ENCODE measurements at places on chromosomes 5 and 9.

DNA sequence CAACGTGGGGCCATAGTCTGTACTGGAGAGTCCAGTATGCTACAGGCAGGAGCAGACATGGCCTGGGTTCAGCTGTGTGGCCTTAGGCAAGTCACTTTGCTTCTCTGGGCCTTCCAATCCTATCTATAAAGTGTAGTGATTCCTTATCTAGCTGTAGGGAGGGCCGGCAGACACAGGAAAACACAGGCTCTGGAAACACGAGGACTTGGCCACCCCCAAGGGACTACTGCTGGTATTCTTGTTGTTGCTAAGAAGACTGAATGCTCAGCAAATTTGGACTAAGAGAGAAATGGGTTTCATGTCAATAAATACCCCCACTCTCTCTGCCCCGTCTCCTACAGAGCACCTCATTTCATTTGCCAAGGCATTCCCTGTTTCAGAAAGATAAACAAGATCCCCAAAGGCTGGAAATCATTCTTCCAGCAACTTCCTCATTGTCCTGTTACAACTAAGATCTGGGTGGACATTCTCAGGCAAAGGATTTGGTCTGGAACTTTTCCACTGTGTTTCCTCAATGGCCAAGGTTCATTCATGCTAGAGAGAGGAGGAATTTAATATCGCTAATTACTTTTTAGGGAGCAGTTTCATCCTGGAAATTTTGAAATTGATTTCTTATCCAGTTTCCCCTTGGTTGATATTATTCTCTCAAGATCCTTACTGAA lies 105.8 kb downstream of the GABBR2 start:
- DNase-seq: no peak

- DNase-seq: peak; percentile 68
Measured at GRCh38 chr5:39072925-39073766, 1.1 kb downstream of the RICTOR start.

DNA sequence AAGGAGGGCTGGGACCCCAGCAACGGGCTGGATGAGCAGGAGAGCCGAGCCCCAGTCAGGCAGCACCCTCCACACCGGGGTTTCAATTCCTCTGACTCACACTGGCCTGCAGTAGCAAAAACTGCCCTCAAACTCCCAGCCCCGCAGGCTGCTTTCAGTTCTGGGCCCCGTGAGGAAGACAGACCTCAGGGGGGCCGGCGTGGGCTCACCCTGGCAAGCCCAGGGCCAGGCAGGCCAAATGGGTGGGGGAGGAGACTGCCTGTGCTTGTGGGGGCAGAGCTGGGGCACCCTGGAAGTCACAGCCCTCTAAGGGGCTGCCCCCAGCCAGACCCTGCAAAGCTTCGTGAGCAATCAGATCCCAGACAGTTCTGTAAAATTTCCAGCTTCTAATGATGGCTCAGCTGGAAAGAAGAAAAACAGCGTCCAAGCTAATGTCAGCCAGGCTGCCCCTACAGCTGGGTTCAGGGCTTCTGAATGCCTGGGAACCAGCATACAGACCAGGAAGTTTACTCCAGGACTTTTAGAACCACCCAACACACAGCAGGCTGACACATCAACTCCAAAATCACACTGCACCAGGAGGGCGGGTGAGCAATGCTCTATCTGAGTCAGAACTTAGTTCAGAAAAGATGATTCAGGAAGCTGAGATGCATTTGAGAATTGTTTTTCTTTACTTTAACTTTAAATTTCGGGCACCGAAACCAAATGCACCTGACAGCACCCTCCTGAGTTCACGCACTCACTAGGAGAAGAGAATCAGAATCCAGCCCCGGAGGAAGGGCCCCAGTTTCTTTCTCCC lies 34.7 kb downstream of the LPCAT1 start:
- DNase-seq: peak; percentile 28

GRCh38 chr5:93342563-93343061 lies 238.4 kb downstream of the NR2F1-AS1 start:
- DNase-seq: no peak

DNA sequence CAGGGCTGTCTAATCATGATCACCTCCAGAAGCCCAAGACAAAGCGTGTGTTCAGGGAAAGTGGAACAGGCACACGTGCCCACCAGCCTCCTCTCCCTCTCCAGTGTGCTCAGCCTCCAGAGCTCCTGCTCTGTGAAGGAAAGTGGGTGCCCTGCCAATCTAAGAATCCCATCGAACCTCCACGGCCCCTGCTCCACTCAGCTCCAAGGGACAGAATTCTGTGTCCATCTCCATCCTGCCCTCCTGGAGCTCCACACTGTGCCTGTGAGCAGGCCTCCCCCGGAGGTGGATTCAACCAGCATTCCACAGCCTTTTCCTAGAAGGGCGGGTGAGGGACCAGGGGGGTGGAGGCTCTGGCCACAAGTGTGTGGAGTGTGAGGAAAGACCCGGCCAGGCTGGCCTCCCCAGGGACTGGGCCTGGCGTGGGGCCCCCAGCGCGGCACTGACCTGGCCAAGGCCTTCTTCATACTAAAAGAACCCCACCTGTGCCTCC lies 6.0 kb downstream of the EEIG1 start:
- no peak for DNase-seq

GRCh38 chr5:94778732-94779131 lies 160.3 kb downstream of the SLF1 start:
- no peak for DNase-seq
